ENCODE measurements at places on chromosomes 2 and 18.

DNA sequence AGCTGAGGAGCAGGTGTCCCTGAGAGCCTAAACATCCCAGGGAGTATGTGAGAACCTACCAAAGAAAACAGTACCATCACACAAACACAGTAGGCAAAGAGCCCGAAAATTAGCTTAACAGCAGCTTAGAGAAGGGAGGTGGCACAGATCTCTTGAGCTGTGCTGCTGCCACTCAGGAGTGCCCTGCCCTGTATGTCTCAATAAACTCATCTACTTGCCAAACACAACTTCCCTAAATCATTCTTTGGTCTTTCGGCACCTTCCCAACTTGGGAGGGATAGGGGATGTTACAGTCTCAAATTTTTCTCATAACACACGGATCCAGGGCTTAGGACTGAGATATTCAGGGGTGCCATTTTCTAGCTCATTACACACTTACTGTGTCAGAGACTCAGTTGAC is 45.3 kb upstream of the C1D start:
- DNase-seq, result no peak

- DNase-seq, result no peak
Measured at GRCh38 chr18:37553633-37554398, 11.8 kb downstream of the CELF4 start.

- no peak for DNase-seq
Measured at GRCh38 chr2:144256996-144257707, 262.8 kb downstream of the ZEB2 start.

GRCh38 chr2:1978706-1979105 is 234.4 kb upstream of the PXDN start:
- no peak for DNase-seq

DNA sequence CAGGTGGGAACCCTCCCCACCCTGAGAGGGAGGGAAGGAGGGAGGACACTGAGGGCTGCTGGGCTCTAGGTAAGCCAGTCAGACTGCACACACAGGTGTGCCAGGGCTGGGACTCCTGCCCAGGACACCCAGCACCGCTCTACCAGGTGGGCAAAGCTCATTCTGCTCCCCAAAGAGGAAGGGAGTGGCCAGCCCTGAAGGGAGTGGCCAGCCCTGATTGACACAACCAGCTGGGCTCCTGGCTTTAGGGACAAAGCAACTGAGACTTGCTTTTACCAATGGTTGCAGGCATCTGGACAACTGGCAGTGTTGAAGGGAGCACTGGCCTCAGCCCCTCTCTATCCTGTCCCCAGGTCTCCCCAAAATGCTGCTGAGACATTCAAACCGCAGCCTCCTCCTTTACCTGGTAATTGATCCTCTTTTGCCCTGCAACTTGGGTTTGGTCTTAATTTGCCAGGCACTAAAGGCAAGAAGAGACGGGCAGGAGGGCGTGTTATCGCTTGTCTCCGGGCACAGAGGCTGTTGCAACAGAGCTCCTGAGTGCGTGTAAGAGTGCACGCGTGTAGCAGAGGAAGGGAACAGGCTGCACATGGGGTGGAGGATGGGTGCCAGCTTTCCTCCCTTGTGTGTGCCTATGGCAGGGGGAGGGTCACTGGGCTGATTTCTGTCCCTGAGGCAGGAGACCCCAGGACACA is 14.5 kb upstream of the FOSL2 start:
- no peak for DNase-seq

GRCh38 chr18:45139478-45139877 is 458.8 kb downstream of the SETBP1 start:
- DNase-seq, result no peak

DNA sequence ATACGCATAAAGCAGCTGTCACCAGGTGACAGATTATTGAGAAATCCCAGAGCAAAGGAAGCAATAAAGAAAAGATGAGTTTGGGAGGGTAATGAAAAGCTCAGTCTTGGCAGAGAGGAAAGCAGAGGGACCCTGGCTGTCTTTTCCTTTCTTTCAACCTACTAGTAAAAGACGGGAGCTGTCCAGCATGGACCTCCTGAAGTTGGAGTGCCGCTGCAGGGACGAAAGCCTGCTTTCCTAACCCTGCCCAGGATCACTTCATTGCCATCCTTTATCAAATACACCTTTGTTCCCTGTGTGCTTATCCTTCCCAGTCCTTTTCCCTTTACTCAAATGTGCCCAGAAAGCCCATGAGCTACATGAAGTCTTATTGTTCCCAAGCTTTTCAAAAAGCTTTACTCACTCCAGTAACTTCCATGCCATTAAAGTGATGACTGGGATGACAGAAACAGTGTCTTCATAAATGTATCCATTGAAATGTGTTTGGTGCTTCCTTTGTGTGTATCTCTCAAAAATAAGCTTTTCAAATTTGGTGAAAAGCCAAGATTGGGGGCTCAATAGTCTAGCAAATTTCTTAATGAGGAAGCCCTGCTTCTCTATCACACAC is 3.7 kb upstream of the SPR start:
- peak; percentile 24 for DNase-seq

DNA sequence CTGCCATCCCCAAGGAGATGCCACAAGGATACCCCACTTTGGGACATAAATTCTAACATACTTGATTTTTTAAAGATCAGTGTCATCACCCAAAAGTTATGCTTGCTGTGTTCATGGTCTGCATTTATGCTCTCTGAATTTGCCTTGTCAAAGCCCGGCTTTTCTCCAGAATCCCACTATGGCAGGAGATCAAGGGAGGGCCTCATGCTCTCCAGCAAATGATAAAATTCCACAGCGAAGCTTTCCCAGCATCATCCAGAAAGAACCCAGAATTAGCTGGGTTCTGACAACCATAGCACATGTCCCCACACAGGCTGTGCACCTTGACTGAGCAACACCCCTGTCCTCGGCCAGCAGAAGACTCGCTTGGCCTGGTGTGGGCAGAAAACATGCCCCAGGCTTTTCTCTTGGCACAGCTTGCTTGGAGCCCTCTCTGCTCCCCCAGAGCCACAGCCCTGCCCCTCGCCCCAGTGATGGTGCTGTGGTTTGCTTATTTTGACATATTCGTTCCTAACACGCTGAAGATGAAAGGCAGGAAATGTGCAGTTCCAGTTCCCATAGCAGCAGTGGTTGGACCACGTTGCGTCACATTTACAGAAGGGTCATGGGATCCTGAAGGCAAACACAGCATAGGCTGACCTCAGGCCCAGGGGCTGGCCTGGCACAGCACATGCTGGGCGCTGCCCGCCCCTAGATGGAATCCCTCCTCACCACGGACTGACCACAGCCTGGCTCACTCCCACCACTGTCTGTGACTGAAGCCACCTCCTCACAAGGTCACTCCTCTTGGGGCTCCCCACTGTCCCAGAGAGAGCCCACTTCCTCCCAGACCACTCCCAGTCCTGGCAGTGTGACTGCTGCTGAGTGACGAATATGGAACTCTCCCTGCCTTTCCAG is 14.1 kb upstream of the CHRNA1 start:
- DNase-seq, result peak; percentile 59

DNA sequence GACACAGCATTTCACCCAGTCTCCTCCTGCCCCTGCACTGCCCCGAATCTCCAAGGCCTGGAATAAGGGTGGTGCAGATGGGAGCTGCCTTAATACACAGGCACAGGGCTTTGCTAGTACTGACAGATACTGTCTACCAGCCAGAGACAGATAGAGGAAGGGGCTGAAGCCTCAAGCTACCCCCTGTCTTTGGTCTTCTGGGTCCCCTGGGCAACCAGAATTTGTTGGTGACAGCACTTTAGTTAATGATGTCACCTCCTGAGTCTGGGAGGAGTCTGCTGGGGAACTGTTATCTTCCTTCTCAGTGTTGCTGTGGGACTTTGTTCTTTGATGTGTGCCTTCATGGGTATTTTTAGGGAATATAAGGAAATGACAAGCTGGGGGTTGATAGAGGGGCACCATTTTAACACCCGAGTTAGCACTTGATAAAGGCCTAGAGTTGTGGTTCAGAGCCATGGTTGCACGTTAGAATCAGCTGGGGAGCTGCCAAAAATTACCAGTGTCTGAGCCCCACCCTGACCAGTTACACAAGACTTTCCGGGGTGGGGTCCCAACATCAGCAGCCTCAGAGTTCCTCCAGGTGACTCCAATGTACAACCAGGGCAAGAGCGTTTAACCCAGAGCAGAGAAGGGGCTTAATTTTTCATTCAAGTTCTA is 136.8 kb downstream of the SMAD7 start:
- no peak for DNase-seq

- DNase-seq, result no peak
Measured at GRCh38 chr2:205582366-205582765, 99.9 kb upstream of the NRP2 start.

DNA sequence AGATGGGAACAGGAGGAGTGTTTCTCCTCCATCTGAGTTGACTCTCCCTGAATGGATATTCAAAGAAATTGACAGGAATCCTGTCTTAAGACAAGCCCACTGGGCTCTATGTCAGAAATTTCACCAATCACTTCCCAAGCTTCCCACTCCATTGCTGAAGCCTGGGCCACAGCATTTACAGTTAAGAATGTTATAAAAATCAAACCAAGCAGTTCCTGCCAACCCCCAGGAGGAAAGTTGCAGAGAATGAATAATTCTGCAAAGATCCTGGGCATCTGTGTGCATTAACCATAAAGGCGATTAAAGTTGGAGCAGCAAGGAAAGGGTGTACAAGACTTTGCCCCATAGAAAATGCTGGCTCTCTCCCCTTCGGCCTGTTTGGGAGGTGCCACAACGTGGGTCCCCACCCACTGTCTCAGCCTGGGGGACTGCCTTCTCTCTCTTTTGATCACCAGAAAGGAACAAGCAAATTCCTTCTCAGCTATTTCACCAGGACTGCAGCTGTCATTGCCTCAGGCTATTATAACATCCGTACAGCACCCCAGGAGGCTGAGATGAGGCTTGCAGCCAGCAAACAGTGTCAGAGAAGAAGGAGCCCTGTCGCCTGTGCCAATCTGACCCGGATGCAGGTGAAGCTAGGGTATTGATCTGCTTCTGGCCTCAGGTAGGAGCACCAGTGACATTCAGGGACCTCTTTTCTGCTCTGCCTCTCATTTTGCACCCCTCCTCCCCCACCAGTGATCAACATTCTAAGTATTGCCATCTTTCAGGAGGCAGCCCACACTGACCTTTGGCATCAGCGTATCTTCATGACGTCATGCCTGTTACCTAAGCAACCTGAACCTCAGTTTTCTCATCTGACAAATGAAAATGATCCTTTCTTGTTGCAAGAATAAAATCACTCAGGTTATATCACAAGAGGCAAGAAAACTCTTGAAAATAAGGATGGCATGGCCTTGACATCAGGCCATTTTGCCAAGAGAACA is 219.0 kb downstream of the SH3BP4 start:
- DNase-seq, result no peak

GRCh38 chr2:23449413-23449812 is 64.4 kb downstream of the KLHL29 start:
- DNase-seq, result no peak

- DNase-seq, result no peak
Measured at GRCh38 chr2:56981554-56981953, 797.8 kb downstream of the CCDC85A start.

- DNase-seq, result no peak
Measured at GRCh38 chr2:176508984-176509740, 239.9 kb downstream of the MTX2 start.

DNA sequence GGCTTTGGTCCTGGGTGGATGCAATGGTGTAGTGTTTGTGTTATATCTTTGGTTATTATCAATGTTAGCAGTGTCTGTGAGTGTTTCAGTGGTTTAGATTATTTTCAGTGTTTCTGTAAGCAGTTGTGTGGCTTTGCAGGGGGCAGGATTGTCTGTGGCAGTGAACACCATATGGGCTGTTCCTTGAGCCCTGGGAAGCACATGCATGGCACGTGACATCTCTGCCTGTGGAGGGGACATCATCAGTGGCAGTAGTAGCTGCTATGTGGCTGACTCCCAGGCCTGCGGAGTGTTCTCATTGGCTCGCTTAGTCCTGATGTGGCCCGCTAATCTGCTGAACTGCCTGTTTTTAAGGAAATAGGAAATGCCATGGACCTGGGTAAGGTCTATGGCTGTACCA is 327.5 kb downstream of the GULP1 start:
- no peak for DNase-seq

DNA sequence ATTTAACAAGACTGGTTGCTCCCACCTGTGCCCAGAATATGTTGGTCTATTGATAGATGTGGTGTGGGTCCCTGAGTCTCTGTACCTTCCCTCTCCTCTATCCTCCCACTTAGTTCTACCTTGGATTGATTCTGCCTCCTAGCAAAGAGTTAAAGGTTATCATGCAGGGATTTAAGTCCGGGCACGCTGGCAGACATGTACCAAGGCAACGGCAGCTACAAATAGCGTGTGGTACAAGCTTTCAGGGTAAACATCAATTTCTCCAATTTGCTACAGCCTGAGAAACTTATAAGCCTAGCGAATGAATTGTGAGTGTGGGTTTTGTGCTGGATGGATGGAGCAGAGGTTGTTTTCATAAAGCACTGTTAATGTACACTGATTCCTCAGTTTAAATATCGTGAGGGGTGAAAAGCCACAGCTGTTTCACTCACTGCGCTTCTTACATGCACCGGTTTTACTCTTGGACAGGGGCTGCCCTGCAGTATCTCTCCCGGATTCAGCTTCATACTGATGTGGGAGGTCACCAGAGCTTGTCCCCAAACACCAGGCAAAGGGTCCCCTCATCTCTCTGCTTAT is 289.8 kb downstream of the ICOS start:
- DNase-seq, result no peak

DNA sequence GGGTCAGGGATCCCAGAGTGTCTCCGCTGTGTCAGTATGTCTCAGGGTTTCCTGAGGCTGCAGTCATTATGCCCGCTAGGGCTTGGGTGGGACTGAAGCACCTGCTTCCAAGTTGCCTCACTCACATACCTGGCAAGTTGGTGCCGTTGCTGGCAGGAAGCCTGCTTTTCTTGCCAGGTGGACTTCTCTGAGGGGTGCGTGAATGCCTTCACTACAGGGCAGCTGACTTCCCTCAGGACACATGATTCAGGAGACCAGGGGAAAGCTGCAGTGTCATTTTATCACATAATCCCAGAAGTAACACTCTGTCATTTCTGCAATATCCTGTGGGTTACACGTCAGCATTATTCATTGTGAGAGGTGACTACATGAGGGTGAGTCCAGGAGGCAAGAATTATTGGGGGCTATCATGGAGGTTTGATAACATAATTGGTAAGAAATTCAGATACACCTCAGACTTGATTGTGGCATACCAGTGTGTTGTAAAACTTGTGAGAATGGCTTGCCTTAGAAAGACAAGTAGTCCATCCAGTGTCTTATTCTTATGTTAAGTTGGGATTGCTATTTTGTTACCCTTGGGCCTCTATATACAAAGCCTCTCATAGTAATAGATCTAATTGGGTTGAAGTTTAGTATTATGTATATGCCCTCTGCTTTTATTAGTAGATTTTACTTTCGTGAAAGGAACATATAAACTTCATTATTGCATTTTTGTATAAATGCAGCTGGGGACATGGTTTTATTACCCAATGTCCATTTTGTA is 44.1 kb downstream of the NEDD4L start:
- no peak for DNase-seq

GRCh38 chr2:172425336-172425735 is 2.0 kb upstream of the ITGA6 start:
- no peak for DNase-seq

DNA sequence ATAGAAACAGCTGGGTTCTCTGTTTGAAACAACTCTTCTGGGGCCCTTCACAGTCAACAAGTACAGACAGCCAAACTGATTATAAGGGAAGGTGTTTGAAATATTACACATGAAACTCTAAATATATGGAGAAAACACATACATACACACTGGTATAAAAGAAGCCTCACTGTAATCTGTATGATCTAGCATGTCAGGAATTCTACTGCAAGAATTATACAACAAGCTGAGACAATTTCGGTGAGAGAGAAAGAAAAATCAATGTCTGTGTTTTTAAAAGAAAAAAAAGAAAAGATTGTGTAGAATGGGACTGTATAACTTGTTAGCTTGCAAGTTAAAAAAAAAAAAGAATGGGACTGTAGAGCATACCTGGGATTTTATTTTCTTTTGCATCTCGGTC is 26.3 kb downstream of the IRS1 start:
- DNase-seq, result no peak
